ENCODE measurements at places on chromosomes 5 and 9.

DNA sequence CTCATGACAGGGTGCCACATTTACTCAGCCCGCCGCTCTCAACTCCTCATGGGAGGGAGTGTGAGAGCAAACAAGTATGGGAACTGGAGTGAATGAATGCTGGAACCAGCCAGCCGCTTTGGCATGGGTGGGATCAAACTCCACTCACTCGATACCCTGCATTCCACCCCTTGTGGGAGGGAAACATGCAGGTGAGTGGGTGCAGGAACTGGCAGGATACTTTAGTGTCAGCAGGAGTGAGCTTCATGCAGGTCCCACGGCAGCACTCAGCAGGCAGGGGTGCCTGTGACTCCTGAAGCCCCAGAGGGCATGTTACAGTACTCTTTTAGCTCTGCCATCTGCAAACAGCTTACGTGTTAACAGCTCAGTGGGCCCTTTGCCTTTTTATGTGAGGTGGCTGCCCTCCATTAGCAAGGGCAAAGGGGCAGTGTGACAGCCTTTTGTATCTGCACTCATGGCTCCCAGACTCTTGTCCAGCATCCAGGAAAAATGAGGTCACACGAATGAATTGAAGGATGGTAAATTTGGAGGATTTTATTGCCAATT, 433.2 kb upstream of the NMUR2 start:
- no peak for DNase-seq

- DNase-seq, result no peak
Observed at GRCh38 chr5:104951829-104952228, 1389.2 kb upstream of the NUDT12 start.

DNA sequence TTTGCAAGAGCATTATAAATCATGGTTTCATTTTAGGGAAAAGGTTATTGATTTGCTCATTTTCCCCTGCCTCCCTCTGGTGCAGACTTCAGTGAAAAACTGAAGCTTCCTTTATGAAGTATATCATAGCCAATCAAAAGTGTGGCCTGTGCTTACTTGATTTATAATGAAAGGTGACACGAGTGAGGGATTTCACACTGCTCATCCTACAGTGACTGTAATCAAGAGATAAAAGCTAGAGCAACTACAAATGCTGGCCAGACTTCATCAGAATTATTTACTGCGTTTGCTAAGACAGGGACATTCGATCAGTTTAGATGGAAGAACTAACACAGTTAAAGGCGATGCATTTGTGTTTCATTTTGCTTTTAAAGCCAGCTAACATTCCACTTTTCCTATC, 151.5 kb downstream of the SV2C start:
- DNase-seq, result no peak

DNA sequence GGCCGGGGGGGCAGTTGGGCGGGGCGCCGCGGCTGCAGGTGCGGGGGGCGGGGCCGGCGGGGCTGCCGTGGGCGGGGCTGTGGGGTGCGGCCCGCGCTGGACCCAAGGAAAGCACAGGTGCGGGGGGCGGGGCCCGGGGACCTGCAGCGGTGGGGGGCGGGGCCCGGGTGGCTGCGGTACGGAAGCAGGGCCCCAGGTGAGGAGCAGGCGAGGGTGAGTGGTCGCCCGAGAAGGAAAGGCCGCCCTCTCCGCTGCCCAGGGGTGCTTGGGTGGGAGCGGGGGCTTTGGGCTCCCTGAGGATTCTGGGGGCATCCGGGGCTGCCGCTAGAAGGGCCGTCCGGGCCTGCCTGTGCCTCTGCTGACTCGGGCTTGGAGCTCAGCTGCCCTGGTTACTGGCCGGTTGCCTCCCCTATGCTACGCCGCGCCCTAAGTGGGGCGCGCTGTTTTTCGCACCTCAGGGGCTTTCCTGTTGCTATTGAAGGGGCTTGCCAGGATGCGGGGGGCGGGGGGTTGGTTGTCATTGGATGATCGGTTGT, 767 bp downstream of the RALGPS1 start:
- peak; percentile 23 for DNase-seq

DNA sequence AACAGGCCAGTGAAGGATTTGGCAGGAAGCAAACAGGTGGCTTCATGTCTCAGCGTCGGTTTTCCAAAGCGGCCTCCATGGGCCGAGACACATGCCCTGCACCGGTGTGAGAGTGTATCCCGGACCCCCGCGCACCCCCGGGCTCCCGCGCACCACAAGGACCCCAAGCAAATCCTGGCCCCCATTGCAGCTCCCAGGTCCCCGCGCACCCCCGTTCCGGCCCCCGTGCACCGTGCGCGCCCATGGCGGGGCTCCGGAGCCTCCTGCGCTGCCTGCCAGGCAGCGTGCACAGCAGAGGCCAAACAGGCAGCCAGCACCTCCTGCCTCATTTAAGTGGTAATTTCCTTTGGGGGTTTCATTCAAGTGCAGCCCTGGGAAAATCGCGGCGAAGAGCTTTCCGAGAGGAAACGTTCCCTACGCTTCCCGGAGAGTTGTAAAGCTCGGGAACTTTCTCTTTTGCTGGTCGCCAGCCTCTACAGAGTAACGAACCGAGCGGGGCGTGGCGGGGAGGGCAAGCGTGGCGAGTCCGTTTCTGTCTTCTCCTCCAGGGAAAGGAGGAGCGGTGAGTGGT, 145.5 kb upstream of the SLC24A2 start:
- DNase-seq, result no peak

GRCh38 chr5:54357408-54358058, 47.2 kb upstream of the ARL15 start:
- DNase-seq, result no peak

GRCh38 chr5:56164376-56164775, 68.8 kb downstream of the ANKRD55 start:
- no peak for DNase-seq

- no peak for DNase-seq
Observed at GRCh38 chr5:430214-430925, 12.6 kb upstream of the EXOC3 start.

DNA sequence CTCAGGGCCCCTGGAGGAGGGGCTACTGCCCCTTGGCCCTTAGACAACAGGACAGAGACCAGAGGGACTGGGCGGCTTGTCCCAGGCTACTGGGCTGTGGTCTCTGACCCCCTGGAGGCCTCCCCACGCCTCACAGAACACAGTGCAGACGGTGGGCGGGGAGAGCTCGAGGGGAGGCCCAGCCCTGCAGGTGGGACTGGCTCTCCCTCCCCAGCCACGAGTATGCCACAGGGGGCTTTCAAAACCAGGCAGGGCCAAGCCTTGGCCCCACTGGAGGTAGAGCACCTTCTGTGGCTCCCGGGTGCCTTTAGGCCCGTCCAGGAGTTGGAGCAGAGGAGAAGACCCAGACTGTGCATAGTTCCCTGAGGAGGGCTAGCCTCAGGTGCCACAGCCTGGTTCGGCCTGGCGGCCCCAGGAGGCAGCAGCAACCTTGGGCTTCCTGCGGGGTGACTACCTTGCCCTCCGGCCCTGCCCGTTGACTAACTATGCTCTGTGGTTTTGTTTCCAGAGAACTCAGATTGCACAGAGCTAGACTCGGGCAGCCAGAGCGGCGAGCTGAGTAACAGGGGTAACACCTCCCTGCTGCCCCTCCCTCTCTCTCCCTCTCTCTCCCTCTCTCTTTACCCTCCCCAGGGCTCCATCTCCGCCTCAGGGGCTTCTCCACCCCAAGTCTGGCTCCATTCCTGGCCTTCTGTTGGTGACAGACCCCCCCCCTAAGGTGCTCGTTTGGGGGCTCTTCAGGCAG, 15.5 kb downstream of the CARD19 start:
- no peak for DNase-seq

DNA sequence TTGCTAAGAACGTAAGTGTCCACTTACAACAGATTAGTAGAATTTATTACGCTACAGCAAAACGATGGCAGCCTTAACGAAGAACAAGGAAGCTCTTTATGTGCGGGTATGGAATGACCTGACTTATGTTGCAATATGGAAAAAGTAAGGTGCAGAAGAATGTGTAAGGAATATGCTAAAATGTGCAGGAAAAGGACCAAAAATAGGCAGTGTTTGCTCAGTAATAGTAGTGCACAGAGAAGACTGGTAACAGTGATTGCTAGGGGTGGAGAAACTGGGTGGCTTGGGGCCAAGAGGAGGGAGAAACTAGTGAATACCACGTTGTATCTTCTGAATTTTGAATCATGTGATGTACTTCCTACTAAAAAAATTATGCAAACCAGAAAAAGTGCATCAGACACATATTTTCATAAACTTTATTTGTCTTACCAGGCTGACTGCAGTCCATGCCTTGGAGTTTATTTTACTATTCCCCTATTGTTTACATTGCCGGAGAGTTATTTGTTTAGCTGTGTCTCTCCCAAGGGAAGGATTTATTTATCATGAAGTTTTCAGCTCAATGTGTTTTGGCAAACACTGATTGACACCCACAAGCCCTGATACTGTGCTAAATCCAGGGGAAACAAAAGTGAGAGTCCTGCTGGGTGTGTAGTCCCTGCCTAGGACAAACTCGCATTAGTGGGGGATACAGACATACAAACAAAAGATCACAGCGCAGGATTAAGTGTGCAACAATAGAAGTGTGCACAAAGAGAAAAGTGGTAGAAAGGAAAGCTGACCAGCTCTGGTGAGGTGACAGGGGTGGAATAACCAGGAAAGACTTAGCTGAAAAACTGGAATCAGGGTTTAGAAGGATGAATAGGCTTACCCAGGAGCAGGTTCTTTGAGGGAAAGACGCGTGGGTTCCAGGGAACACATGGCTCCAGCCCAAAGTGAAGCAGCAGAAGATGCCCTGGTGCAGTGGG, 34.0 kb upstream of the ZNF484 start:
- DNase-seq, result no peak

- DNase-seq, result no peak
Observed at GRCh38 chr9:27595733-27596132, 22.5 kb upstream of the C9orf72 start.

DNA sequence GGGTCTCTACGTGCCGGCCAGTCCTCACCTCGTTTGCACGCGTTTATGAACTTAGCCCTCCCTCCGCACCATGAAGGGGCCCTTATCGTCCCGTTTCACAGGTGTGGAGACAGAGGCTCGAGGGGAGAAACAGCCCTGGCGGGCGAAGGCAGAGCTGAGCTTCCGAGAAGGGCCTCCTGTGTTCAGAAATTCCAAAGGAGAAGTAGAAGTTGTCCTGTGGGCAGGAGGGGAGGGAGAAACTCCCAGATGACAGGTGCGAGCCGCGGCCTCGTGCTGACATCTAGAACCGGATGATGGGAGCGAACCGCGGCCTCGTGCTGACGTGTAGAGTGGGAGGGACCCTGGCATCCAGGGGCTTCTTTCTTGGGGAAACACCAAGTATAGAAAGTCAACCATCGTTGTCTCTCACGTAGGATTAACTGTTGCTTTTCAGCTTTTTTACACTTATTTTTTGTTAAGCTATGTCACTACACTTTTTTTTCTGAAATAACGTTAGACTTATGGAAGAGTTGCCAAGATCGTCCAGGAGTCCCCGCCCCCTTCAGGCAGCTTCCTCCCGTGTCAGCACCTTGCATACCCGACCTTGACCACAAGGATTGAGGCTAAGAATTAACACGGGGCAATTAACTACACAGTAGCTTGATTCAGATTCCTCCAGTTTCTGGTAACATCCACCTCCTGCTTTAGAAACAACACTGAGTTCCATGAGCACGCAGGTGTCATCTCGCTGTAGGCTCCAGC, 42.8 kb upstream of the NKD2 start:
- DNase-seq, result no peak

DNA sequence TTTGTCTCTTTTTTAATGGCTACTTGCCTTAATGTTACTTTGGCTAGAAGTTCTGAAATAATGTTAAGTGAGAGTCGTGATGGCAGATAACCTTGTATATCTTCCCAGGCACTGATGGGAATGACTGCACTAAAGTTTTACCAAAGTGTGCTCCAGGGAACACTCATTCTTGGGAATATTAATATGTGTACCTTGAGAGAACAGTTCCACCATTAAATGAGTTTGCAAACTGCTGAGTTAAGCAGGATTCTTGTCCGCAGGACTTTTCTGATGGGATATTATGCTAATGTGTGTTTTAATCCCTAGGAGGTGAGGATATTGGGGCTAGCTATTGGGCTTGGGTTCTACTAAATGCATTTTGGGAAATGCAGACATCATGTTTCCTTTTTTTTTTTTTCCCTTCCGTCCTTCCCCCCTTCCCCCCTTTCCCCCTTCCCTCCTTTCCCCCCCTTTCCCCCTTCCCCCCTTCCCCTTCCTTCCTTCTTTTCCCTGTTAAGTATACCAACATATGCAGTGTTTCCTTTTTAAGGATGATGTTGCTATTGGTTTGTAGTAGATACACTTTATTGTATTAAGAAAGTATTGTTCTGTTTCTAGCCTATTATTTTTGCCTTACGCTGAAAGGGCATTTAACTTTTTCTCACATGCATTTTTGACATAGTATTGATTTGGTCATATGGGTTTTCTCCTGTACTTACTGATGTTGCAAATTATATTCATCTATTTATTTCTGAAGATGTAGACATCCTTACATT, 15.5 kb downstream of the ZBTB34 start:
- no peak for DNase-seq

DNA sequence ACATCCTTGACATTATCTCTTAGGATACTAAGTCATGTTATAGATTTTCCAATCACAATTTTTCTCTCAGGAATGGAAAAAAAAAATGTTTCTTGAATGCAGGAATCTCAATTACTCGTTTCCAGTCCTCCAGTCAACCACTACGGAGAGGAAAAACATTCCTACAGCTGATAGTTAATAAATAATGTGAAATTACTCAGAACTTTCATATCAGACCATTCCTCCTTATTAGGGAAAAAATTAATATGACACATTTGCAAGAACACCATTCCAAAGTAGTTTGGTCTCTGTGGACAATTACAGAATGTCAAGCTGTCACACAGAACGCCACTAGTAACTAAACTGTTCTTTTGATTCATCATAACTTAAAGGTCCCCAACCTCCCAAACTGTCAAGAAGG, 31.5 kb downstream of the MED27 start:
- no peak for DNase-seq

DNA sequence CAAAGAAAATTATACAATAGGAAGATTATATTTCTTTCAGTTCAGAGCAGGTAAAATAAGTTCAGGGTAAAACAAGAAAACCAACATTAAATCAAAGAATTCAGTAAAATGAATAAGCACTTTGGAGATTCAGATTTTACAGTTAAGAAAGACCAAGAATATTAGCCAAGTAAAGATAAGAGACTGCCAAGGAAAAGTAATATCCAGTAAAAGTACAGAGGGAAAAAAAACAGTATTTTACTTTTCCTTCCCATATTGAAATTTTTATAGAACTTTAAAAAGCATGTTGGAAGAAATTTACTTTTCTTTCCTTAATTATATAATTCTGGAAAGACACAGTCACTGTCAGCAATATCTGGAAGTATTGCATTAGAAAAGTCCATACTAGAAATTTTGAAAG, 393.4 kb downstream of the NFIB start:
- DNase-seq, result no peak

- DNase-seq, result no peak
Observed at GRCh38 chr5:117623042-117623805, 1048.6 kb upstream of the SEMA6A start.

DNA sequence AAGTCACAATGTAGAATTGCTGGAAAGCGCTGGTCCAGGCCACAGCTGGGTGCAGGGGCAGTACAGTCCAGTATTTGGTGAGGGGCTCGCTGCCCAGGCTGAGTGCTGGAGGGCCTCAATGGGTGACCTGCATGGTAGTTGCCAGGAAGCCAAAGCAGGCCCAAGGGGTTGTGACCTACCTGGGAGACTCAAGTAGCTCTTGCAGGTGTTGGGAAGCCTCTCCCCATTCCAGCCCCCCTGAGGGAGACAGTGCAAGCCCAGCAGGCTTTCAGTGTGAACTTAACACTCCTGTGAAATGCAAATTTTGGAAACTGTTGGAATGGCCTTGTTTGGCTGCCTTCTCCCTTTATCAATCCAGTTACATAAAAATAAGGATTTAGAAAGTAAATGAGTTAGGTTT, 13.9 kb downstream of the KDM4C start:
- DNase-seq, result no peak

GRCh38 chr5:144460600-144460999, 289.9 kb downstream of the KCTD16 start:
- DNase-seq, result no peak

Data from stimulated activated CD8-positive, alpha-beta memory T cell treated with anti-CD3 and anti-CD28 coated beads, Interleukin-12 subunit alpha, Interleukin-12 subunit beta, amount 100 ng/mL, for 4 hours (primary cell).